ENCODE measurements at places on chromosomes 3 and 15.

GRCh38 chr3:113034011-113034410, 43.2 kb downstream of the GTPBP8 start:
- DNase-seq: no peak

DNA sequence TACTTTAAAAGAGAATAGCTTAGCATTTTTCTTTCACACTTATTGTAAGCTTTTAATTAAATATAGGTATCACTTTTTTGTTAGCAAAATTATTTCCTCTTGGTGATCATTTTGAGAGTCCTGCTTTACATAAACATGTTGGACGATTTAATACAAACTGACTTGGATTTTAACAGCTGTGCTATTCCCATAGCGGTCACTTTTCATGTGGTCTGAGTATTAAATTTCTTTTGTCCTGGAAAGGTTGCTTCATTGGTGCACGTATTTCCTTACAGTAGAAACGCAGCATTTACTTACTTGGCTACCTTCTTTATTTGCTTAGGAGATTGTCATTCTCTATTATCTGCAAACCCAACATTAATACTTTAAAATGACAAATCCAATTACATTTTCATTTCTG, 109.4 kb downstream of the ATG7 start:
- DNase-seq: no peak

DNA sequence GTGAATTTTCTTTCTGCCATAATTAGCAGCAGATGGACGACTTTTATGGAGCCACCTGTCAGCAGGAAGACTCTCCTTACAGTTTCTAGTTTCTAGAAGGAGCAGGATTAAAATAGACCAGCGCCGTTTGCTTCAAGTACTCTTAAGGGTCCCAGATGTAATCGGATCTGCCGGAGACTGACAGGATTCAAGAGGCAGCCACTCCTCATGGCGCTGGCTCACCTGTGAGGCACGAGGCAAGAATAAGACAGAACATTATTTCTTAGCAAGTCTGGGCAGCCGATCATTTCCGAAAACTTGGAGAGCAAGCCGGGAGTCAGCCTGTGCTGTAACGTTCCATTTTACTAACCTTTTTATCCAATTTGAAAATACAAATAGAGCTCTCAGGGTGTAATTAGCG, 410.4 kb upstream of the RORA start:
- DNase-seq: no peak

GRCh38 chr15:90851940-90852339, 16.4 kb upstream of the FURIN start:
- peak; percentile 73 for DNase-seq

- DNase-seq: peak; percentile 31
These were observed 13.0 kb downstream of the TGM5 start for GRCh38 chr15:43253431-43254403.

DNA sequence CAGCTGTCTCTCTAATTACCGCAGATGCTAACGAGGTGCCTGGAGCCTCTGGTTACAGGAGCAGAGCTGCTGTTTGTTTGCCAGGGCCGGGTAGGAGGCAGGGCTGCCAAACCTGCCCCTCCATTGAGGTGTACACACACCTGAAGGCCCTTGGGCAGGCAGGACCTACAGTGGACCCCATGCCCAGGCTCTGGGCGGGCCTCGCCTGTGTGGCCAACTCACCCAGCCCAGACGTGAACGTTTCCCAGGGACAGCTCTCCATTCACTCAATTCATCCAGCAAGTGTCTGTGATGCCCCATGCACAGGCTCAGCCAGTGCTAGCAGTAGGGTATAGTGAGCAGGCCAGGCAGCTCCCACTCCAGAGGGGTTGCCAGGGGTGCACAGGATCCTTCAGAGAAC, 43.7 kb downstream of the PLXNA1 start:
- no peak for DNase-seq

- DNase-seq: peak; percentile 54
These were observed at the start of gene PLCD1 for GRCh38 chr3:38029400-38030125. TSS of gene PLCD1 (minus strand) at chr3:38029642. CDS start at chr3:38029539, 103 bp downstream.

DNA sequence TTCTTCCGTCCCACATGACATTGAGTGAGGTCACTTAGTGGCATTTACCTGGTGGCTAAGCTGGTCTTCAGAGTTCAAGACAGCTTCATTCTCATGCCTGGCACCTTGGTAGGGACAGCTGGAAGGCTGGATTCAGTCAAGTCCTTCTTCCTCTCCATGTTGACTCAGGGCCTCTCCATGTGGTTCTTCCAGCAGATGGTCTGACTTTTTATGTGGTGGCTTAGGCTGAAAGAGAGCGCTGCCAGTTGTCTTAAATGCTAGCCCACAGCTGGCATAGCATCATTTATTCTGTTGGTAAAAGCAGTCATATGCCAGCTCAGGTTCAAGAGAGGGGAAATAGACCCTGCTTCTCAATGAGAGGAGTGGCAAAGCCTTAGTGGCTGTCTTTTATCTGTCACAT, 53.0 kb upstream of the CTDSPL start:
- DNase-seq: no peak

DNA sequence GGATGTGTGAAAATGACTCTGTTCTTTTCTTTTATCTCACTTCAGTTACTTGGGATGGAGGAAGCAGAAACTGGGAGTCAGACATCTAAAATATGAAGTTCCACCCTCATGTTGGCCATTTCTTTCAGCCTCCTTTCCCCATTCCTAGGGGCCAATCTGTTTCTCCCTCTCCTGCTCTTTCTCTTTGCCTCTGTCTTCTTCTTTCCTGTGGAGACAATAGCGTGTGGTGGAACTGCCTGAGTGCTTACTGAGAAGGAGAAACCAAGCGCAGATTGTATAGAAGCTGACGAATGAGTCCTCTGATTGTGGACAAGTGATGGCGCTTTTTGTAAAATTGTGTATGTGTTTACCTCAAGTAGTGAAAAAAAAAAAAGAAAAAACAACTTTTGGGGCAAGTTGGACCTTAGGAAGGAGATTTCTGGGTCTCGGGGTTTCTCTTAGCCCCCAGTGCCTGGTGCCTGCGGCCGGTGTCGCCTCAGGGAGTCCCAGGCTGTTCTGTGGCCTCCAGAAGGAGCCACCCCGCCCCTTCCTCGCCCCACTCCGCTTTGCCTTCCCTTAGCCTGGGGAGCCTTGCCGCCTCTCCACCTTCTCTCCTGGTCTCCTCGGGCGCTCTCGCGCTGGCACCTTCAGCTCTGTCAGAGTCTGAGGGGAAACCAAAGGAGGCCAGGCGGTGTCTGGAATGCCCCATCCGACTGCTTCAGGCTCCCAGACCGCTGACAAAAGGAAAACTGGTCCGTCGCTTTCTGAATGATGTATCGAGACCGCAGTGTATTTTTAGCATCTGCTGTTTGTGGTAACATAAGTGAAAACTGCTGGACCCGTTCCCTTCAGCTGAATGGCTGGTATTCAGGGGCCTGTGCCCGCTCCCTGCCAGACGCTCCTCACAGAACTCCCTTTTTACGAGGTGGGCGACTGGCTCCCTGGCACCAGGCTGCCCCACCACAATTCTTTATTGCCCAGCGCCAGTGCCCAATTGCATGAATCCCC, 30.1 kb downstream of the SCG5 start:
- DNase-seq: no peak

GRCh38 chr3:9945358-9945757, 6.8 kb downstream of the PRRT3 start:
- no peak for DNase-seq

DNA sequence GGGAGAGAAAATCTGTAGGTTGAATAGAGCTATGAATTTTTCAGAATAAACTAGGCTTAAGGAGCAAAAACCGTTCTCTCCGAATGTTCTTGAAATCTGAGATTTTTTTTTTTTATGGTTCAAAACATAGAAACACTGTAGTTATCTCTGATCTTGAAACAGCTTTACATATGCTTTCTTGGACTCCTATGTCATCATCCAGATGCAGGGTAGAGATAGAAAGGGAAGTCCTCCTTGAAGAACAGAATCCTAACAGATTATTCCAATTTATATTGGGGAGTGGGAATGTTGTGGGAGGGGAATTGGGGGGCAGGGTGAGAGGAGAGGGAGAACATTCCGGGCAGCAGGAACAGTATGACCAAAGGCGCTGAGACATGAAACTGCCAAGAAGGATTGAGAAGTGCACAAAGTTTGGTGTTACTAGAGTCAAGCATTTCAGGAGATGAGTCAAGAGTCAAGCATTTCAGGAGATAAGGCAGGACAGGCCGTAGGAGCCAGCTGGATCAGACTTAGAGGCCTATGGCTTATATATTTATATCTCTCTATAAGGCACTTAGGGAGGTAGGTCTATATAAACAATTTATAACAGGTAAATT, 21.9 kb upstream of the ST3GAL6 start:
- no peak for DNase-seq

DNA sequence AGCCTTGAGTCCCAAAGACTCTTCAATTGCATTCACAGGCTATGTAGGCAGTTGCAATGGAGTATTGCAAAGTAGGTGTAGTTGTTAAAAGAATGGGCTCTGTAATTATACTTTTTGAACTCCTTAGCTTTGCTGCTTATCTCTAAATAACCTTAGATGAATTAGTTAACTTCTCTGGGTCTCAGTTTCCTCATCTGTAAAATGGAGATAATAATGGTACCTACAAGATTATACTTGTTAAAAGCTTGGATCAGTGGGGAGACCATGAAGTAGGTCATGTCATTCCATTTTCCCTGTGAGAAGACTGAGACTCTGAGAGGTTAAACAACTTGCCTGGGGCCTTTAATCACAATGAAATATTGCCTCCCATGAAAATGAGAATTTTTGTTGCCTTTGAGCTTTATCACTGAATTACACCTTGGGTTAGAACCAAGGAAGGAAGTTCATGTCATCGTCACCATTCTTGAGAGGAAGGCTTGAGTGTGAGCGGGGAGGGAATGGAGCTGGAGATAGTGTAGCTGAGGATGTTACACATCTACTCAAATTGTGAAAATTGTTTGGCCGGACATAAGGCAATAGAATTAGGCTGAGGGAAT, 38.1 kb downstream of the CTDSPL start:
- no peak for DNase-seq

DNA sequence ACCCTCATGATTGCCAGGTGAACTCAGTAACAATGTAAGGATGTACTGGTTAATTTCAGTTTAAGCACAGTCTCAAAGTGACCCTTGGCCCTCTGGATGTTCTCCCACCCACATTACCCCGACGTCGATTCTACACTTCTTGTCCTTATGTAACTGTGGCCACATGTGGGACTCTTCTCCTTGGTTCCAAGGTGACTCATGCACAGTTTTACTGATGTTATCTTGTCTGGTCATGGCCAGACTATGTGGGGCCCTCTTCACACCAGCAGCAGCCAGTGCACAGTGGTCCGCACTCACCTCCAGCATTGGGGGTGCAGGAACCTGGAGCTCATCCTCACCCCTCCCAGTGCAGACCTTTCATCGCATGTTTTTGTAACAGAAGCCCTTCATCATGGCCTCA, 519.4 kb downstream of the OCA2 start:
- DNase-seq: no peak

DNA sequence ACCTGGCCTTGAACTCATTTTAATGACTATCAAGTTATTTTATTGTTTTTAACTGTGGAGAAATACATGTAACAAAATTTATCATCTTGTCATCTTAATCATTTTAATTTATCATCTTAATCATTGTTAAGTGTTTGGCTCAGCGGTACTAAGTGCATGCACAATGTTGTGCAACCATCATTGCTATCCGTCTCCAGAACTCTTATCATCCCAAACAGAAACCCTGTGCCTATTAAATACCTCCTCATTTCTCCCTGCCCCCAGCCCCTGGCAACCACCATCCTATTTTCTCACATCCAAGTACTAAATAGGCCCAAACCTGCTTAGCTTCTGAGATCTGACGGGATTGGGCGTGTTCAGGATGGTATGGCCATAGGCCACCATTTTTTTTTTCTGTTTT, 51.5 kb upstream of the UBP1 start:
- no peak for DNase-seq

- DNase-seq: no peak
These were observed 9.0 kb downstream of the MYD88 start for GRCh38 chr3:38147421-38147820.

DNA sequence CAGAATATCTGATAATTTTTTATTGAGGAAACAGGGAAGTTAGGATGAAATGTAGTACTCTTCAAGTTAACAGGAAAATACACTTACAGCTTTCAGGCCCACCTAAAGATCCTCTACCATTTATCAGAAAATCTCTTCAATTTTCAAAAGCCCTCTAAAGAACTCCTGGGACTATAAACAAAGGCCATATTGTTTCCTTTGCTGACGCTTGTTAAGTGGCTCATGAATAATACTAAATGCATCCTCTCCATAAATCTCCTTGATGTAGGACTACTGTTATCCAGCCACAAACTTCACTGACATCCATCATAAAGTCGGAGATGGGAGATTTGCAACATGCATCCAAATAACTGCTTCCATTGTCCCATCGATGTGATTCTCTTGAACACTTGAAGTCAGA, 326.5 kb downstream of the ZIC1 start:
- DNase-seq: no peak

DNA sequence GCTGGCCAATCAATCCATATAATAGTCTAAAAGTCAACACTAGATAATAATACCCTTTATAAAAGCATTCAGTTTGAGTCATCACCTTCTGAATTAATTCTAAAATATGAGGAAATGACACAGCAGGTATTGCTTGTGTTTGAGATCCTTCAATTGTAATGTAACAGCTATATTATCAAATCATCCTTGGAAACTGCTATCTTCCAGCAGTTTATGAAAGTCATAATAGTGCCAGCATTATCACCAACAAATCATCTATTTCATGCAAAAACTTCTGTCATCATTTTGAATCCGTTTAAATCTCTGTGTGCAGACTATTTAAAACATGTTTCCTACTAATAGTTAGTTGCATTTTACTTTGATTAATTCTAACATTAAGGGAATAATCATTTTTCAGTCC, 468.7 kb downstream of the CADM2 start:
- DNase-seq: no peak

DNA sequence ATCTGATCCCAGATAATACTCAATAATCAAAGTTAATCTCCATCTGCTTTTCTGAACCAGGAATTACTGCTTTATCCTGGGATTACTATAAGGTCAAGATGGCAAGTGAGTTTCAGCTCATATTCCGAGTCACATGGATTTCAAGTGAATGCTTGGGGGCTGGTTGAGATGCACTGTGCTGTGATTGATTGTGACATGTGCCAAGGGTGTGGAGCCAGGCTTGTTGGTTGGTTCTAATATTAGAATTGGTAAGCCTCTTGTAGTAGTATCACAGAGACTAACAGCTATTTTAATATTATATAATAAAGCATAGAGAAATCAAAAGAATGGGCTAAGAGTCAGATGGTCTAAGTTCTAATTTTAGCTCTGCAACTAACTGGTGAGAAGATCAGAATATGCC, 74.2 kb upstream of the ICE2 start:
- DNase-seq: no peak

- DNase-seq: no peak
These were observed 515.5 kb downstream of the ZNF385D start for GRCh38 chr3:21235491-21235890.

GRCh38 chr3:161508852-161509477, 12.4 kb downstream of the OTOL1 start:
- DNase-seq: no peak

GRCh38 chr3:13544293-13544831, 4.6 kb upstream of the FBLN2 start:
- DNase-seq: peak; percentile 45

DNA sequence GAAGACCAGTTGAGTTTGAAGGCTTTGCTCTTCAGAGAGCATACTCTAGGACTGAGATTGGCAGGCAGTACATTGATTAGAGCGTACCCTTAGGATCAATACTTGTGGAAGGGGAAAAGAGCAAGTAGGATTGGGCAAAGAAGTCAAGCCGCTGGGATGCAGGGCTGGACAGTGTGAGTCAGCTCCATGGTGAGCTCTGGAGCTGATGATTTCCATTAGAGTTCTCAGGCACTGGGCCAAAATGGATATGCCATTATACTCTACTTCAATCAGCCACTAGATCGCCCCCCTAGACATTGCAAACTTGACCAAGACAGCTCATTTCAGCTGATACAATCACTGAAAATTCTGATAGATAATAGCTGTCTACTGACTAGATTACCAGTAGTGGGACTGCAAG, 432.7 kb upstream of the ALCAM start:
- no peak for DNase-seq

Data from activated CD4-positive, alpha-beta memory T cell treated with anti-CD3 and anti-CD28 coated beads, Interleukin-2, amount 10 ng/mL, durations not matched to agents 7 days and 5 days (primary cell).